GM23248 (cell line): ENCODE measurements at places on chromosomes 1 and 21. TPM values are rescaled to one million over a fixed set of nuclear protein-coding genes. Genes with fewer than 3 reads are reported as not detected.
A peak's percentile ranks its signal among the peaks of the same experiment; 100 is the strongest.

GRCh38 chr1:76254104-76255030 is 179.8 kb downstream of the ST6GALNAC3 start:
- DNase-seq: peak; percentile 51

OR2AK2 gene
- total RNA-seq: not detected in 2 replicates

CHAF1B gene
- 3.0 and 3.3 TPM in 2 replicates for total RNA-seq

DNA sequence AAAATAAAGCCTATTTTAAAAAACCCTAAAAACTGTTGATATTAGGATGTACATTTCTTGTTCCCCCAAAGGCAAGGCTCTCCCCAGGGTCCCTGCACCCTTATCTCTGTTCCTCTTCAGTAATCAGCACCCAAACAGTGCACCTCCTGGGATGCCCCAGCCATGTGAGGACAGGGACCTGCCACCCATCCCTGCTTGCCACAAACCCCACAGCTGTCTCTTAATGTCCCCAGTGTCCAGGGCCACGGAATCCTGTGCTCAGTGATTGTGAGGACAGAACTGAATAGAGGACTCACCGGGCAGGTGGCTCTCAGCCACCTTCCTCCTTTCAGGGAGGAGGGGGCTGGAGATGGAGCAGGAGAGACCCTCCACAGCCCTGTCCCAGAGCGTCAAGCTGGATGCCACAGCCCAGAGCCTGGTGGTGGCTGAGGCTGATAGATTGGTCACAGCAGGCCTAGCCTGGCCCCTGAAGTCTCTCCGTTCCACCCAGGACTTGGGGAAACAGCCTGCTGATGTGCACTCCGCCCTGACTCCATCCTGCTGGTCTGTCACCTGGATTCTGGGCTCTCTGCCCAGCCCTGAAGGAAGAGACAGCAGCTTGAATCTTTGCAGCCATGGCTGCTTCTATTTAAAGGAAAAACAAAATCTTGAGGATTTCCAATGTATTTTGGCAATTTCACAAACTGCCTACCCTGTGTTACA is 23.1 kb downstream of the RNF187 start:
- no peak for DNase-seq

- peak; percentile 73 for DNase-seq
These were observed 84.9 kb upstream of the SLC44A3 start for GRCh38 chr1:94734963-94735901.
